ENCODE measurements at places on chromosomes 2 and 18.
A peak's percentile ranks its signal among the peaks of the same experiment; 100 is the strongest.

GRCh38 chr2:74001121-74001520 is 16.4 kb downstream of the TET3 start:
- no peak for DNase-seq

- no peak for DNase-seq
Measured at GRCh38 chr18:47987388-47987699, 56.9 kb upstream of the SMAD2 start.

- peak; percentile 41 for DNase-seq
Measured at GRCh38 chr18:45715212-45715780, 8.7 kb upstream of the SLC14A1 start.

- DNase-seq = no peak
Measured at GRCh38 chr2:146239392-146240135, 1605.3 kb upstream of the ACVR2A start.

DNA sequence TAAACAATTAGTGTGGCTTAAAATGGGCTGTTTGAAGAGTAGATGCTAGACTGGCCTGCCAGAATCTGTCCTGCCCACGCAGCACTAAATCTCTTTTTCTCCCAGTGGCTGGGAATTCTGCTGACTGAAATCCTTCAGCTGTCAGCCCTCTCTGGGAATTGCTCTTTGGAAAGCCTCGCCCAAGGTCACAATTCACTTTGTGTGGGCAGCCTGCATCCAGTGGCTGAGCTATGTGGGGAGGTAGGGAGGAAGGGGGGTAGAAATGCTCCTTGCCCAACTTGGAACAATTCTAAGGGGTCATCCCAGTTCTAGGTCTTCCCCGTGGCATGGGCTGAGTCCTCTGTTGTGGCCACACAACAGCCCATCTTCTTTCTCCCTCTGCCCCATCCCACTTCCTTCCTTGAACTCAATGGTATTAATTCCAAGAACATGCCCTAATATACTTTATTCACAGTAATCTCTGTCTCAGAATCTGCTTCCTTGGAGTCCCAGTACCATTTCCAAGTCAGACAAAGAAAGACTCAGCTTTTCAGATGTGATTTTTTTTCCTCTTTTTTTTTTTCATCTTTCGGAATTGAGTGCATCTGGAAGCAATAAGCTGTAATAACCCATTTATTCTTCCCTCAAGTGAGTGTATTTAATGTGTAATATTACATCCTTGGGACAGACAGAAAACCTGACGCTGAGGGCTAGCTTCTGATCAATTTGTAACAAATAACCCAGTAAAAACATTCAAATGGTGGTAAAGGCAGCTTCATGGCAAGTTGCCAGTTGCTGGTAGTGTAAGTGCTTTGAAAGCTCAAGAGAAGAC is 189.4 kb downstream of the GPD2 start:
- no peak for DNase-seq

DNA sequence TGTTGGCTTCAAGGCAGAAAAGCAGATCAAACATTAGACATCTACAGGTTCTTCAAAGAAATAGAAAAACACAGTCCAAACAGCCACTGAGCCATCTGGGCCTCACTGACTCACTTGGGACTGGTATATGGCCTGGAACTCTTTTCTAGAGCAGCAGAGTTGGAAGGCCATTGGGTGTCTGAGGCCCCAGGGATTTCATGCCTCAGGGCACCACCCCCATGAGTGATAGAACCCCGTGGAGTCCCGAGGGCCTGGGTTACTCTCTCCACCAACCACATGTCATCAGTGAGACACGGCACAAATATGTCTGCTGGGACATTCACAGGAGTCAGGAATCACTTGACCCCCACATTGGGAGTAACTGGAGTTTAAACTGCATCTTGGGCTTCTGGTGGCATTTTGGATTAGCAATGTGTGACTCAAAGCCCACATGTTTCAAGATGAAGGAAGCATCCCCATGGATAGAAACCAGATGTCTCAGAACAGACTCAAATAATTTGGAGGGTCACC is 44.0 kb downstream of the CAPN13 start:
- no peak for DNase-seq

- no peak for DNase-seq
Measured at GRCh38 chr2:42105330-42106256, 57.8 kb downstream of the PKDCC start.

DNA sequence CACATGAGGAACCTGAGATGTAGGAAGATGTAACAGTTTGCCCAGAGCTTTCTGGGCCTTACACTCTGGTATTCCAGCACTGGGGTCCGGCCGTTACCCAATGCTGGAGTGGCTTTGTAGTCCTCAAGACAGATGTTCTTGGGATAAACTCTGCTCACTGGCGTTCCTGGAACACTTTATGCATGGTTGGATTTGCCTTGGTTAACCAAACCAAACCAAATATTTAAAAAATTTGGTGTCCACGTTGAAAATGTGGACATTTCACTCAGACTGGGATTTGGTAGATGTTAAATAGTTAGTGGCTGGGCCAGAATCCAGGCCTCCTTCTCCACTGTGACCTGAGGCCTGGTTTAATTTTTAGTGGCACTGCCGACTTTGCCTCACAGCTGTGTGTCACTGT is 81.5 kb downstream of the ACOXL start:
- no peak for DNase-seq

DNA sequence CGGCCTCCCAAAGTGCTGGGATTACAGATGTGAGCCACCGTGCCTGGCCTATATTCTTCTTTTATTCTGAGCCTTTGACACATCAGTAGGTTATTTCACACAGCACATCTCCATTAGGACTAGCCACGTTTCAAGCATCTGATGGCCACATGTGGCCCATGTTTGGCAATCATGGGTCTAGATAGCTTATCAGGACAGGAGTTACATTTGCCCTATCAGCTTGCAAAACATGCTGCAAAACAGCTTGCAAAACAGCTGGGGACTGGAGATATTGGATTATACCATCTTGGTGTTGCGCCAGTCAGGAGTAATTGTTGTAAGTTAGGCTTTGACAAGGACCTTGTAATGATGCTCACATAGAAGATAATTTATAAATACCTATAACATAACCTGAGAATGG is 94.9 kb downstream of the GBX2 start:
- no peak for DNase-seq

Measured in A549 (cell line).